ENCODE measurements at places on chromosomes 2 and 18. TPM values are rescaled to one million over a fixed set of nuclear protein-coding genes. Genes with fewer than 3 reads are reported as not detected.
A peak's percentile ranks its signal among the peaks of the same experiment; 100 is the strongest.

COL5A2 gene
- 9.3 TPM for total RNA-seq

DNA sequence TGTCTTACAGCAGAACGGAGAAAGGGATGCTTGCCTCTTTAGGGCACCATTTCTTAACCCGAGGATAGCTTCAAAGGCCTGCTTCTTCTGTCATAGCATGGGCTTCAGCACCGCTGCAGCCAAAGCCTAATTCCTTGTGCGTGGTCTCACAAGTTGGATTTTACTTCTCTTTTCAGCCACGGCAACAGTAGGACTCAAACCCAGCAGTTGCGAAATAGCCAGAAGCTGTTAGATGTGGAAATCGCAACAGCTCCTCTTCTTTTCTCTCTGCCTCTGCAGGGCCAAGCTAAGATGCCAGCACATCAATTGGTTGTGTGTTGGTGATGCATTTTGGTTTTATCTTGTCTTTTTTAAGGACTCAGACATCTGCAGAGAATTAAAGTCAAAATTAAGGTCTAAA lies 3.1 kb downstream of the NRXN1 start:
- DNase-seq: no peak

- DNase-seq: no peak
Measured at GRCh38 chr2:162678551-162678950, 160.0 kb downstream of the KCNH7 start.

DNA sequence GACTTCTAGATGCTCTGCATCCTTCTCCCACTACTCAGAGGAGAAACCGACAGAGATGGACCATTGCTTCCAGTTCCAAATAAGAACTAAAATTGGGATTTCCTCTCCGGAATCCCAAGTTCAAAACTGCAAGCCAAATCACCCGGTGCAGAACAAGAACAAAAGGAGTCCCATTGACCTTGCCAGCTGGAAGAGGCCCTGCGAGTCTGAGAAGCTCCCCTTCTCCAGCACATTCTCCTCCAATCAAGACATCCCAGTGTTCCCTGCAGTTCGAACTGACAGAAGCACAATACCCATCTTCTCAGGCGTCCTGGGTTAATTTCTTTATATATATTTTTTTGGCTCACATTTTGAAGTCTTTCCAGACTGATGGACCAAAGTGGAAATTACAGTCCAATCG lies 195.3 kb upstream of the MEIS1 start:
- DNase-seq: no peak

DNA sequence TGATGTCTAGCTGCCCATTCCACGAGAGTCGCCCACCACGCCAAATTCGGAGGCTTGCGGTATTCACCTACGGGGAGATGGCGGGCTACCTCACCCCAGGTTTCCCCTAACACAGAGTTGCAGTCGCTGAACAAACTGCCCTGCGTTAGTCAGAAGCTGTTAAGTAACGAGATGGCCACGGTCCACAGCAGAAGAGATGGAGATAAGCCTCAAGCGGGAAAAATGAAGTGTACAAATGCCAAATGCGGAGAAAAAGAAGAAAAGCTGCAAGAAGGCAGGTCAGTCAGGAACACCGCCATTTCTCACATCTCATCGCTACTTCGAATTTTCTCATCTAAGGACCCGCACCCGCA lies 425 bp downstream of the ASB3 start:
- no peak for DNase-seq

NBEAL1 gene
- 23.9 TPM for total RNA-seq

DNA sequence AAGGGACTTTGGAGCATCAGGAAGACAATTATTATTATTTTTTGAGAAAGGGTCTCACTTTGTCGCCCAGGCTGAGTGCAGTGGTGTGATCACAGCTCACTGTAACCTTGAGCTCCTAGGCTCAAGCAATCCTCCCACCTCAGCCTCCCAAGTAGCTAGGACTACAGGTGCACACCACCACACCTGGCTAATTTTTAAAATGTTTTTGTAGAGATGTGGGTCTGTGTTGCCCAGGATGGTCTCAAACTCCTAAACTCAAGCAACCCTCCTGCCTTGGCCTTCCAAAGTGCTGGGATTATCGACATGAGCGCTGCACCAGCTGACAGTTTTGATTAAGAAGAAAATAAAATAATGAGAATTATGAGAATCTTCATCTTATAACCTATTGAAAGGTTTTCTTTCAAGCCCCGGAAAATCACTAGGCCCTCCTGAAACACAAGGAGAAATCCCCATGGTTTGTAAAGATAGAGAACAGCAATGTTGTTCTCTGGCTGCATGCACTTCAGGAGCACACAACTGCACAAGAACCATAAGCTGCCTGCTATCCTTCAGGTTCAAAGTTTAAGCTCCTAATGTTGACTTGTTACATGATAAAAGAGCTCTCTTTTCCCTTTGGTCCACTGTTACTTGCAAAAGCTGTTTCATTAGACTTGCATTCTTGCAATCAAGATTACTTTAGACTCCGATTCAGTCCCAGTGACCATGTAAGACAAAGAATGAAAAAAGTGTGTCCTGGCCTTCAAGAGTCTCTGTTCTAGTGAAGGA lies 16.8 kb downstream of the NPC1 start:
- DNase-seq: no peak

DNA sequence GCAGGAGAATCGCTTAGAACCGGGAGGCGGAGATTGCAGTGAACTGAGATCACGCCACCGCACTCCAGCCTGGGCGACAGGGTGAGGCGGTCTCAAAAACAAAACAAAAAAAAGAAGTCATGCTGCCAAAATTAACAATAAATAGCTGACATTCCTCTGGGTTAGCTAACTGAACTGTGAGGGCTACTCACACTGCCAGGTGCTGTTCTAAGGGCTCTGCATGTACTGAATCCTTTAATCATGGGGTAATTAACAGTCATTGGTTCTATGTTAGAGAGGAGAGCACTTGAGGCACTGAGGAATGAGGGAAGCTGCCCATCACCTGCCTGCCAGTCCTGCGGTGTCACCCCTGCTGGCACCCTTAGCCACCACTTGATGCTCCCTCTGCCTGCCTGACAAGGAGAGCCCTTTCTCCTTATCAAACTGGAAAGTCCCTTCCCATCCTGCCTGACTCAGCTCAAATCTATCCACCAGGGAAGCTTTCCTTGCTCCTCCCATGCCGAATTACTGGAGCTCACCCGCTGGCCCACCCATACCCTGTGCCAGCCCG lies 73.0 kb upstream of the RIOK3 start:
- DNase-seq: no peak

- no peak for DNase-seq
Measured at GRCh38 chr2:43605079-43605655, 9.3 kb upstream of the THADA start.

DNA sequence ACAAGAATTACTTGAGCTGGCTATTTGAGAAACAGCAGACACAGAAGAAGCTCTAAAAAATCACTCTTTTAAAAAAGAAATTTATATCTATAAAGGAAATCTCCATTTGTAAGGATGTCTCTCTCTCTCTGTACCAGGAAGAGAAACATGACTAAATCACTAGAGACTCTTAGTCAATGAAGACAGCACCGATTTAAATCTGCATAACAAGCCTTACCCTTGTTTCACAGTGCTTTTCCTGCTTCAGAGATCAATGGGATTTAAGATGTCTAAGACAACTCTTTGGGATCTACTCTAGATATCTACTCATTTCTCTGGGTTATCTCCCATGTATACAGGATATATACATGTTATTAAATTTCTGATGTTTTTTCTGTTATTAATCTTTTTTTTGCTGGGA lies 359.2 kb upstream of the RND3 start:
- no peak for DNase-seq

GRCh38 chr18:10245846-10246175 lies 208.6 kb upstream of the APCDD1 start:
- DNase-seq: no peak

DUSP2 gene
- 2.3 TPM for total RNA-seq

DNA sequence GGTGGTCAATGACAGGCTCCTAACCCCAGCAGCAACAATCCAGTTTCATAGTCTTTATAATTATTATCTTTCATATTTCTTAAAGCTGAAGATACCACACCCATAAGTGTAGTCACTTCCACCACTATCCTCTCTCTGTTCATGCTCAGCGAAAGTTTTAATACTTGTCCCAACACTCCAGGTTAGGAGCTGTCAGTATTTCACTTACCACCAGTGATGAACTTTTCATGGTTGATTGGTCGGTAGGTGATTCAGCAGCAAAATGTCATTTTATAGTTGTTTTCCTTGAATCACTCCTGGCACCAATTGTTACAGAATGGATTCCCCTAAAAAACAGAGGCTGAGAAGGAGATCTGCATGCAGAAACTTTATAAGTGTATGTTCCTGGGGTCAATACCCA lies 324.9 kb downstream of the CCDC85A start:
- no peak for DNase-seq

- no peak for DNase-seq
Measured at GRCh38 chr18:35407871-35408481, 30.8 kb upstream of the ZNF396 start.

- DNase-seq: no peak
Measured at GRCh38 chr2:70212298-70212932, 21.6 kb upstream of the C2orf42 start.

IFT172 gene
- total RNA-seq: 18.4 TPM

DNA sequence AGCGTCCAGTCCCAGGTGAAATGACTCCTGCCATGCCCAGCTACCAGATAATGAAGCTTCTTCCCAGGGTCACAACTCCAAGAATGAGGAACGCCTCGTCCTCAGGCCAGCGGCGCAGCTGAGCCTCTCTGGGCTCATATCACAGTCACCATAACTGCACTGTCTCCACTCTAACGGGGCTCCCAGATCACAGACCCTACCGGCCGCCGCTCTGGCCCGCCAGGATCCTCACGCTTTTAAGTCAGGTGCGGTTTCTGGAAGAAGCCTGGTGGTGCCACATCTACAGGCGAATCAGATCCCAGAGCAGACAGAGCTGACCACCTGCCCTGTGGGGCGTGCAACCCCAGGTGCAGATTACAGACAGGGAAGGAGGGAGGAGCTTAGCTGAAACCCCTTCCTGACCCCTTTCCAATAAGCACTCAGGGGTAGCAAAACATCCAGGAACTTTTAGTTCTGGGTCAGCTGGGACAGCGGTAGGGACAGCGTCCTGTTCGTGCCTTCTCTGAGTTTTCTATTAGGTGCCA lies 3.7 kb upstream of the ACKR3 start:
- DNase-seq: no peak

- DNase-seq: no peak
Measured at GRCh38 chr18:45336448-45336847, 278.8 kb upstream of the SLC14A2 start.

- no peak for DNase-seq
Measured at GRCh38 chr18:33841221-33841967, 263.4 kb downstream of the ASXL3 start.

- no peak for DNase-seq
Measured at GRCh38 chr18:34357944-34358580, 133.3 kb upstream of the NOL4 start.

GRCh38 chr2:100460904-100461530 lies 9.3 kb upstream of the NMS start:
- no peak for DNase-seq

DNA sequence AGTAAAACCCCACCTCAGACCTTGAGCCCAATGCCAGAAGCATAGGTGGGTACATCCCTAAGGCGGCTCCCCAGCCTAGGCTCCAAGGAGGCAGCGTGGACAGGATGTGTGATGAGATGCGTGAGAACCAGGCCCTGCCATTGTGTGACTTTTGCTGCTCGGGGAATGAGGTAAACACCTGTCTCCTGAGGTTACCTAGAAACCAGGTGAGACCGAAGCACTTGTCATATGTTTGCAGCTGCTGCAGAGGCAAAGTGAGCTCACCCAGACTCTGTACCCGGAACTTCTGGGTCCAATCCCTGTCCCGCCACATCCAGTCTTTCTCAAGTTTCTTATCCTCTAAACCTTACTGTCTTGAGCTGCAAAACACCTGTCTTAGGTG lies 3.4 kb downstream of the FBLN7 start:
- DNase-seq: no peak

ACADL gene
- total RNA-seq: 0.78 TPM

DLX2 gene
- total RNA-seq: not detected

- DNase-seq: no peak
Measured at GRCh38 chr2:161400076-161400475, 16.0 kb upstream of the TBR1 start.

DNA sequence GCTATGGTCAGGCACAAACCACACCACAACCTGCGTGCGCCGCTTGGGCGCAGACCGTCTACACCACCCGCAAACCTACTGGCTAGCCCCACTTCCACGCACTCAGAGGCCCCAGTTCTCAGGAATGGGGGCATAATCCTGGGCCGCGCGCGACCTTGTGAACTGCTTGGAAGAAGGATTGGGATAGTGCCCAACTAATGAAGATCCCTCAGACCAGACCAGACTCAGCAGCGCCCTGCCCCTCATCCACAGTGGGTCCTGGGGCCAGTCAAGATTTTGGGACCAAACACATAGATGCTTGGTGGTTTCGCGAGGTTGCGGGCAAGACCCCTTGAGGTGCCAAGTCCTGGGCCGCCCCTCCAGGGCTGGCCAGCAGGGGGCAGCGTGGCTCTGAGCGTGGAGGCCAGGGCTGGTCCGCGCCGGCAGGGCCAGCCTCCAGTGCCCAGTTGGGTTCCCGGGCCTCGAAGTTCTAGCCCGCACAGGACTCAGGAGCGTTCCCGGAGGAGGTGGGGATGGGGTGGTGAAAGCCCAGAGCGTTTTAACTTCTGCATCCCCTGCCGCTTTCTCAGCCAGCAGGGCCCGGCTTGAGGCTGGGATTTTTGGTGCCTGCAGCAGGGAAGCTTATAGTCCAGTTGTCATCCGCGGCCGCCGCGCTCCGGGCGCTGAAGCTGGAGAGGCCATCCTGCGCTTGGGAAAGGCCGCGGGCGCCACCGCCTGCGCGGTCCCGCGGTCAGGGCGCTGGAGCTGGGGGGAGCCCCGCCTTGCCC lies 8.3 kb downstream of the OSR1 start:
- DNase-seq: peak; percentile 76

GRCh38 chr2:43186679-43187374 lies 39.6 kb downstream of the ZFP36L2 start:
- DNase-seq: no peak

Measured in heart right ventricle (tissue), 16 donors.